ENCODE measurements at places on chromosomes 1 and 21.

DNA sequence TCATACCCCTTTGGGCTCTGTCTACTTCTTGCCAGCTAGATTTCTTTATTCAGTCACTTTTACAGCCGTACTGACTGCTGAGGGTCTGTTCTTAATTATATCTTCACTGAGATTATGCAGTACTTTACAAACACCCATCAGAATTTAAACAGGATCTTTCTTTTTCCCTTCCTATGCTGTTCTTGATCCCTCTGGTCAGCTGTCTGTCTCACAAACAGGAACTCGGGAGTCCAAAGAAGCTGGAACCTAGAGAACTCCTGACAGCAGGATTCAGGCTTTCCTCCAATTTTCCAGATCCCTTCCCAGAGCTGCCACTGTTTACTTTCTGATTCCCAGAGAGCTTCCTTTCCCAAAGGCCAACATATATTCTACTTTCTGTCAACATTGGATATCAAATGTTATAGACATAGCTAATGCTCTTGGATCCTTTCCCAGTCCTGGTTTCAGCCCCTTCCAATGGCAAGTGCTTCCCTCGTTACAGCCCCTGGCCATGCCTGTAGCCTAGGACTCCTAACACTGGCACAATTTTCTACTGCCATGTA lies 59.5 kb downstream of the ATP2B4 start:
- DNase-seq = no peak

DNA sequence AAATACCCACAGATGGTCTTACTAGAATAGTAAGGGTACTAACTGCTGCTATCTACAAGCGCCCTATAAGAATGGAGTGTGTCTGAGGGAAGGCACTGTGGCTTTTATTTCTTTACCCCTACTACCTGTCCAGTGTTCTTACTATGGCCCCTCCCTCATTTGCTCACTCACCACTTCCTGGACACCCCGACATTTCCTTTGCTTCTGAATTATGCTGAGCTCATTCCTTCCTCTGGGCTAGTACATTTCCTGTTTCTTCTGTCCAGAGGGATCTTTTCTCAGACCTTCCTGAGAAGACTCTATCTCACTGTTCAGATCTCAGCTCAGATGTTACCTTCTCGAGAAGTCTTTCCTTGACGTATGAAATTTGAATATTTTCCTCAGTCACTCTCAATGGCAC lies 192.1 kb upstream of the DAB1 start:
- DNase-seq = no peak

GRCh38 chr1:221241157-221241556 lies 361.9 kb downstream of the HLX start:
- no peak for DNase-seq

GRCh38 chr1:234841710-234842231 lies 231.8 kb upstream of the IRF2BP2 start:
- no peak for DNase-seq

DNA sequence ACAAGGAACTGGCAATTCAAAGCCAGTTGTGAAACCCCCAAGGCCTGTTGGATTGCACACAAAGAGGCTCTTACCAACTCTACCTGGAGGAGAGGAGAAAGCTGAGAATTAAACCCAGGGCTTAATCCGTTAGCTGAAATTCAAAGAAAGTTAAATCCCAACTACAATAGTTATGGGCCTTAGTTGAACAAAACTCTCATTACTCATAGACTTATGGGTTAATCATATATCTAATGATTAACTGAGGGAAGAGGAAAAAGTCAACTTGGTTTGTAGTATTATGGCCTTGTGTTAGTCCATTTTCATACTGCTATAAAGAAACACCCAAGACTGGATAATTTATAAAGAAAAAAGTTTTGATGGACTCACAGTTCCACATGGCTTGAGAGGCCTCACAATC lies 838.2 kb upstream of the ADGRL2 start:
- no peak for DNase-seq

DNA sequence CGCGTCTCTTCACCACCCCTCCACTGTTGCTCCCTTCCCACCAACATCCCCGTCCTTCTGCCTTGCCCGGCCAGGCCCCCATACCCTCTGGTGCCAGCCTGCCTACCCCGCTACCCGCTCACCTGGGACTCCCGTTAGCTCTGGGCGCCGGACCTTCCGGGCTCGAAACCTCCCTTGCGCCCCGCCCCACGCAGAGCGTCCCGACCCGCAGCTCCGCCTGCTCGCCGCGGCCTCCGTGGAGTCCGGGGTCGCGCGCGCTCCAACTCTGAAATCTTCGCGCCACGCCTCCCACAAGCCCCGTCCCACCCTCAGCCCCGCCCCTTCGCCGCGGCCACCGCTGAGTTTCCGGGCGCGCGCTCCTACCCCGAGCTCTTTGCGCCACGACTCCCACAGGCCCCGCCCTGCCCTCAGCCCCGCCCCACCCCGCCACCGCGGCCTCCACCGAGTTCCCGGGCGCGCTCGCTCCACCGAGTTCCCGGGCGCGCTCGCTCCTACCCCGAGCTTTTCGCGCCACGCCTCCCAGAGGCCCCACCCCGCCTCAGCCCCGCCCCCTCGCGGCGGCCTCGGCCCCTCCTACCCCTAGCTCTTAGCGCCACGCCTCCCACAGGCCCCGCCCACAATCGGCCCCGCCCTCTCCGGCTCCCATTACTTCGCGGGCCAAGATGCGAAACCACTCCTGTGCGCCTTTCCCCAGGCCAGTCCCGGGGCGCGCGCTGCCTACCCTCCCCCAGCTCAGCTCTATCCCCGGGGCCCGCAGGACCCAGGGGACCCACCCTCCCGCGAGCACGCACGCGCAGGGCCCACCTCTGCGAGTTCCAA lies at the start of gene IFT25:
Gene IFT25 (minus strand): TSS at position 267 of the 819 bp plus-strand sequence. CDS start 5,617 bp downstream, outside the sequence.
- DNase-seq = peak; percentile 97

- DNase-seq = no peak
Observed at GRCh38 chr21:25913479-25913878, 178.7 kb downstream of the GABPA start.

GRCh38 chr1:33960188-33960895 lies 96.5 kb downstream of the HMGB4 start:
- no peak for DNase-seq

GRCh38 chr1:207245124-207245523 lies 76.4 kb upstream of the CD55 start:
- DNase-seq = no peak

DNA sequence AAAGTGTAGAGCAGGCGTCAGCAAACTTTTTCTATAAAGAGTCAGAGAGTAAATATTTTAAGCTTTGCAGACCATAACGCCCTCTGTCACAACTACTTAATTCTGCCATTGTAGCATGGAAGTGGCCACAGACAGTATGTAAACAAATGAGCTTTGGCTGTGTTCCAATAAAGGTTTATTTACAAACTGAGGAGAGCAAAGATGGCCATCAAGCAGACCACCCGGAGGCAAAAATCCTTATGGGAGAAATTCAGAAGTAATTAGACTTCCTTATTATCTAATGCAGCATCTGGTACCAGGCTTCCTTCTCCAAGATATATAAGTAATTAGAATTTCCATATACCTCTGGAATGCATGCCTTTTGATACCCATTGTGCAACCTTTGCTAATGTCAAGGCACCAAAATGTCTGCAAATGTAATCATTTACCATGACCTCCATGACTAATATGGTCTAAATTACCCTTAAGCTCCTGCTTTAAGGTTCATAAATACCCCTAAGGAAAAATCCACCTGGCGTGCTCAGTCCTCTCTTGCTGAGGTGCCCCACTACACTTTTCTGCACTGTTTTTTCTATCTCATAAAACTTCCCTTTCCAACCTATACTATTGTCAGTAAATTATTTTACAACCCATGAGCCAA lies 377.8 kb downstream of the MATN1 start:
- no peak for DNase-seq

- no peak for DNase-seq
Observed at GRCh38 chr21:45223236-45224185, 64.2 kb downstream of the POFUT2 start.

- no peak for DNase-seq
Observed at GRCh38 chr1:212853658-212854057, 4.4 kb upstream of the FLVCR1 start.

- DNase-seq = no peak
Observed at GRCh38 chr1:159941141-159941540, 4.3 kb downstream of the IGSF9 start.

DNA sequence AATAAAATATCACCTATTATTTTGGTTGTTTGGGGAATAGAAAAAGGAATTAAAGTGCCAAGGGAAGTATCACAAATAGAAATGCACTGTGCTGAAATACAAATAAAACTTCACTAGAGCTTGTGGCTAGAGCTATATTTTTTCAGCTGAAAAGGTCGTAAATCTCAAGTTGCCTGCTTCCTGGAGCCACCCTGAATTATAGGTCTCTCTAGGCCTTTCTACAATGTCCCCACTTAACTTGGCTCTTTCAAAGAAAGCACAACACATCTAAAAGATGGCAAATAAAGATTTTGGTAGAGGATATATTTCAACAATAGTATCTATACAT lies 5.0 kb upstream of the RNF2 start:
- DNase-seq = no peak

DNA sequence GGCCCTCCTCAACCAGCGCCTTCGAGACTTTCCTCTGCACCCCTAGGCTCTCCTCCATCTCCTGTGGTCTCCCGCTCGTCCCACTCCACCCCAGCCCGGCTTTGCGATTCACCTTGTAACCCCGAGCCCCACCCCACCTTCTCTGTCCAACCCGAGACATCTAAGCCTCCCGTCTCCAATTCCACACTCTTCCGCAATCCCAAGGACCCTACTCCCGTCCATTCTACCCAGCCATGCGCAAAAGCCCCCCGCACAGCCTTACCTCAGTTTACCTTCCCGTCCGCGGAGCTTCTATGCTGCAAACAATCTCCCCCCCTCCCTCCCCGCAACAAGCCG lies 174 bp downstream of the SH3BP5L start:
- DNase-seq = no peak

GRCh38 chr1:13760921-13761320 lies 60.9 kb downstream of the PRDM2 start:
- DNase-seq = no peak

DNA sequence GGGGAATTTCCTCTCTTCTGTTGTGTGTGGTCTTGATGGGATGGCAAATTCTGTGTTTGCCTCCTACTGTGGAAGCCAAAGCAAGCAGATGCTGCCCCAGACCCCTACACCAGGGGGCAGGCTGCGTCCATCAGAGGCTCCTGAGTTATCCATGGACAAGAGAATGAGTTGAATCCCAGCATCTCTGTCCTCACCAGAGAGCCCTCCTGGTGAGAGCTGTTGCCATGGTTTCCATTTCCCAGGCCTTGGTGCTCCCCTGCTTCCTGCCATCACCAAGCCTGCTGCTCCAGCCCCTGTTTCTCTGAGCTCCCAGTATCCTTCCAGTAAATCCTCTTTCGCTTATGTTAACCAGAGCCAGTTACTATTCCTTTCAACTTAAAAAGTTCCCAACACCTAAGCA lies 20.4 kb upstream of the GNG12 start:
- DNase-seq = no peak

GRCh38 chr1:62364721-62365120 lies 45.5 kb upstream of the KANK4 start:
- DNase-seq = no peak

GRCh38 chr1:90510143-90510542 lies 207.0 kb downstream of the BARHL2 start:
- no peak for DNase-seq

- no peak for DNase-seq
Observed at GRCh38 chr1:204882479-204882878, 11.8 kb downstream of the NFASC start.

DNA sequence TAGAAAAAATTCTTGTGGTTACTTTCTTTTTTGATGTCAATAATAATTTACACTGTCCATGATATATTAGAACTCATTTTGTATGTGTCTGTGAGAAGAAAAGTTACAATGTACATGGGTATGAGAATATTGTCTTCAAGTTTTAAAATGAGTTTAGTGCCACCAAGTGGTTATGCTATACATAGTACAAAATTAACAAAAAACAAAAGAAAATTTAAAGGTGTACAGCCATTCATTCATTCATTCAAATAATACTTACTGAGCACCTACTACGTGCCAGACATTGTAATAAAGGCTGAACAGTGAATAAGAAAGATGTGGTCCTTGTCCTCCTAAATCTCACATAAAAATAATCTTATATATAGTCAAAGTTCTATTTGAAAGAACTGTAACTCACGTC lies 27.7 kb downstream of the UCHL5 start:
- no peak for DNase-seq

GRCh38 chr1:190067592-190067991 lies 410.1 kb downstream of the BRINP3 start:
- DNase-seq = no peak

DNA sequence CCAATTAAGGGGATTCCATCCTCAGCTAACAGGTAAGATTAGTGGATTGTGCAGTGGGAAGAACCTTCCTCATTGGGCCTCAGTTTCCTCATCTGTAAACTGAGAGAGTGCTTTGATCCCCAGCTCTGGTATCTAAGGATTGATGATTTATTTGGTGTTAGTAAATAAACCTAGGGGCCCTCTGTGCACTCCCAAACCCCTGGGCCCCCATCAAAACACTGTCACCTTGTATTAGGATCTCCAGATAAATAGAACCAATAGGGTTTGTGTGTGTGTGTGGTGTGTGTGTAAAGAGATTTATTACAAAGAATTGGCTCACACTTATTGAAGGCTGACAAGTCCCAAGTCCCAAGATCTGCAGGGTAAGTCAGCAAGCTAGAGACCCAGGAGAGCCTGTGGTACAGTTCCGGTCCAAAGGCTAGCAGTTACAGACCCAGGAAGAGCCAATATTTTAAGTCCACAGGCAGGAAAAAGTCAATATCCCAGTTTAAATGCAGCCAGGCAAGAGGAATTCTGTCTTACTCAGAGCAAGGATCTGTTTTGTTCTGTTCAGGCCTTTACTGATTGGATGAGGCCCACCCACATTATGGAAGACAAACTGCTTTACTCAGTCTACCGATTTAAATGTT lies 11.0 kb upstream of the ELK4 start:
- no peak for DNase-seq

GRCh38 chr1:36349241-36349671 lies 25.8 kb upstream of the EVA1B start:
- no peak for DNase-seq

DNA sequence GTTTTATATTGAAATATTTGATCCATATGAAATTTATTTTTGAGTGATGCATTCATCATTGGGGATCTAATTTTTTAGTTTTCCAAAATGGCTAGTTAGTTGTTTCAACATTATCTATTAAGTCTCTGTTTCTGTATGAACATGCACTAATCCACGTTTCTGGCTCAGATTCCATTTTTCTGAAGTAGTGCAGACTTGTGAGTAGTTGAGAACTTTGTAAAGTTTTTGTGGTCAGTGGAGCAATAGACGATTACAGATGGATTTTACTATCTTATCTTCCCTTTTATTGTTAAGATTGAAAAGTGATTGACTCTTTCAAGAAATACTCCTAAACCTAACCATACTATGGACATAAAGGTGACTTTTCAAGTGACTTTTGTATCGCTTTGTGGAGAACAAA lies 16.7 kb downstream of the SOAT1 start:
- no peak for DNase-seq

Measured in stimulated activated CD8-positive, alpha-beta memory T cell treated with anti-CD3 and anti-CD28 coated beads, Interleukin-12 subunit alpha, Interleukin-12 subunit beta, amount 100 ng/mL, for 1 hour (primary cell).